ENCODE measurements at places on chromosomes 11 and 22. TPM values are rescaled to one million over a fixed set of nuclear protein-coding genes. Genes with fewer than 3 reads are reported as not detected.

- no peak for DNase-seq
Measured at GRCh38 chr11:92458486-92458885, 233.9 kb downstream of the FAT3 start.

DNA sequence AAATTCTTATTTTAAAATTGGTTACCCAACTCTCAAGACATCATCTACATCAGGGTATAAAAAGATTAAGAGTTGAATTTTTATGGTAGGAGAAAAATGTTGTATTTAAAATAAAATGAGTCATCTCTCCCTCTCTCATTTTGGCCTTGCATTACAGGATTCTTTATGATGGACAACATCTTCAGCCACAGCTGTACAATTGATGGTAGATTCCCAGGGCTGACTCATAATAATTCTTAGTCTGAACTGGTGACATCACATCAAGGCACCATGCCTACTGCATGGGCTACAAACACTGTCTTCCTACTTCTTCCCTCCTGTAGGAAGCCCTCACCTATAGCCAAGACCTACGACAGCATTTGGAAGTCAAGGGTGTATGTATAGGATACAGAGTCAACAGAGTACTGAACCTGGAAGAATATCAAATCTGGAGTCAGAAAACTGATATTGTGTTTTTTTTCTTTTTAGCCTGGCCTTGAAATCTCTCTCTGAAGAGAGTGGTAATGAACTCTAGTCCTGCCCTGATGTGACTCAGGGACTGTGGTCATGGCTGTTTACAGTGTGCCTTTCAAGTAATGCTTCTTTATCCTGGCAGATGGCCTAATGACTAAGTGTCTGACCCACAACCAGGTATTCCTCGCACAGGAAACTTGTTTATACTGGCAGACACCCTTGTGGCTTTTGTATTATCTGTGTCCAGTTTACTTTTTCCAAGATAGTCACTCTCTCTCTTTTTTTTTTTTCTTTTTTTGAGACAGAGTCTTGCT is 32.5 kb downstream of the MRGPRX2 start:
- DNase-seq, result peak; percentile 55

DNA sequence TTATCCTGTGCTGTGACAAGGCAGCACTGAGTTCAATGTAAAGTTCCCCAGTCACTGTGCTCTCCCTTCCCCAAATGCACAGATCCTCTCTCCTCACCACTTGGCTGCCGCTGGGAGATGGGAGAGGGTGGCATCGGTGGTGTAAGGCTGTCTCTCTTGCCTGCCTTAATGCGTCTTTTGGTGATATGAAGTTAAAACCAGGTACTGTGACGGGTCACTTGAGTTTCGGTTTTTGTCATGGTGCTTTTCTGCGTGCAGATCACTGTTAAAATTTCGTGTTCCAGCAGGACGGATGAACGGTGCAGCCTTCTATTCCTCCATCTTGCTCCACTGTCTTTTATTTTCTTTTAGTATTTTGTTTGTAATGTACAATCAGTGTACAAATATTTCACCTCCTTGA is 18.6 kb downstream of the GLB1L2 start:
- no peak for DNase-seq

DNA sequence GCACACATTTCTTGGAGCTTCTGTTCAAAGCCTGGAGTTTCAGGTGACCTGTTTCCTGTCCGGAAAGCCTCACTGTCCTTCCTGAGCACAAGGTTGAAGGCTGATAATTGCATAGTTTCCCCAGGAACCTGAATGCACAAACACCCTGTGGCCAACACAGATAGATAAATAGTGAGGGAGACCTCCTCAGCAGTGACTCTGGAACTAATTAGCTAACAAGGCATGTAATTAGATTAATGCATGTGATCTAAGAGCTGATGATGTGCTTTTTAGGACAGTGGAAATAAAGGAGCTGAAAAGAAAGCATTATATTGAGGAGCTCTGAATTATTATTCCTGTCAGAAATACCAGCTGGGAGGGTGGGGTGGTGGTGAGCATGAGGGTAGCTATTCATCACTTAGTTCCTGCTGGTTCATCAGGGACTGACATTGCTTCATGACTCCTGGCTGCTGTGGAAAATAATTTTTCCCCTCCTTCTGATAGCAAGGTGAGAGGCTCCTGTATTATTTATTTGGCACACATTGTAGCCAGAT is 101.1 kb downstream of the NELL1 start:
- DNase-seq, result no peak

GRCh38 chr11:76161261-76161961 is 44.9 kb downstream of the WNT11 start:
- no peak for DNase-seq

DNA sequence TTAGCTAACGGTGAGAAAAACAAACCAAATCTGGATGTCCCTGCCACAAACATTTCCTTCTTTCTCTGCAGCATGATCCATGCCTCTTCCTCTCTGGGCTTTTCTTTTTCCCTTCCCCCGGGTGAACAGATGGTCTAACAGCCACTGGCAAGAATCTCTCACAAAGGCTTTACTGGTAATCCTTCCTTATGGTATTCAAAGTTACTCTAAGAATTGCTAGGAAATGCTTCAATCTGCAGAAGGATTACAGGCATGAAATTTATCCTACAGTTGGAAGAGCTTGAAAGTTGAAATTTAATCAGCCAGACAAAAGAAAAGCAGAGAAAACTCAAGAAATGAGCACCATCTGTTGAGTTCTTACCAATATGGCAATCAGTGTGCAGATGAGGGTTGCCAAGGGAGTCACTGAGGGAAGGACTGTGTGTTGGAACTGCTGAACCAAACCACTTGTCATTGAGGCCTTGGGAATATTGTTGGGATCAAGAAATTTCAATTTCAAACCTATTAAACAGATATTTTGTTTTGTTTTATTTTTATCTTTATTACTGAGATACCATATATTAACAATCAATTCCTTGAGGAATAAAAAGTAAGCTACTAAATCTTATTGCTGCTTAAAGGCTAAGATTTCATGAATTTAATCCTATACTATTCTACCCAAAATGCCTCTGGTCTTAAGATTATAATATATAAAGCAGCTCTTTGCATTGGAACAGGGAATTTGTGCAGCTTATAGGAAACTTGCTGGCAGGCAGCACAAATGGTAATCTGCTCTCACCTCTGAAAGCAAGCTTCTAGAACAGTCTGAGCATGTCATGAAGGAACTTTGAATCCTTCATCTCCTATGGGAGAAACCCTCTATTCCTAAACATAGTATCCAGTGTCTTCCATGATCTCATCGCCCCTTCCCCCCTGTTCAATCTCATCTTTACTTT is 29.7 kb upstream of the NDUFC2 start:
- no peak for DNase-seq

DNA sequence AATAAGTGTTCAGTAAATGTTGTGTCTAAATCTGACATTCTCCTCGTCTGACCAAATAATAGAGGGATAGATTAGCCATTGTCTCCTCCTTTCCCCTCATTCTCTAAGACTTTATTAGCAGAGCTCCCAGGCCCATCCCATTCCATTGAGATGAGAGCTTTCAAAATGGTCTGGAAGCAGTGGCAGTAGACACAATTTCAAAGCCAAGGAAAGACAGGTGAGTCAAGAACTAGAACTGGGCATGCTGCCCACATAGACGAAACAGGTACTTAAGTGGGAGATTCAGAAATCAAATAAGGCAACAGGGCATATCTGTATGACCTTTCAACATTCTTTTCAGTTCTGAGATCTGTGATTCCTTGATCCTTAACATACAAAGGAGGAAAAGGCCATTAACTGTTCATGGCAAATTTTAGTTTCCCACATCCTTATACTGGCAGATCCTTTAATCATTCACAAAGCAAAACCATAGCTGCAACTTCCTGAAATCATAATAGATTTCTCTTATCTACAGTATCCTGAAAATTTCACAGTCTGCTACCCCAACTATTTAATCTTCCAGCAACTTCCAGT is 96.6 kb upstream of the KCNA4 start:
- DNase-seq, result no peak

DNA sequence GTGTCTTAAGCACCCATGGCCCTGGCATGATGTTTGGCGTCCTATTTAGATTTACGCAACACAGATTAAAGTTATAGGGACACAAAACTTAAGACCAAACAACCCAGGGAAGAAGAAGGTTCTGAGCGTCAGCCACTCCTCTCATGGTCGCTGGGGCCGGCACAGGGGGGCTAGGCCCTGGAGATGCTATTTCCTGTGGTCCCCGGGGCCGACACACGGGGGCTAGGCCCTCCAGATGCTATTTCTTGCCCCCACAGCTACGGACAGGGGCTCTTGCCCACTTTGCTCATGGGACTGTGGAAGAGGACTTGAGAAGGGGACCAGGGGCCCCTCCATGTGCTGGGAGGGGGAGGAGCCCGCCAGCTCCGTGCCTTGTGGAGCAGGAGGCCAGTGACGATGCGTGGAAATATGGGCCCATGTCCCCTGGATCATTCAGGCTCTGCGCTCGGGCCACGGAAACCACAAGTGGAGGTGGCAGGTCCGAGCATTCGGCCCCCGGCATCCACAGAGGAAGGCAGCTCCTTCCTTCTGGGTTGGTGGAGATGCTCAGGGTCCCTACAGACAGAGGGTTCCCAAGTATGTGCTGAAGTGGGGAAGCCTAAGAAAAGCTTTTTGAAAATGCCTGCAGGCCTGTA is 711.1 kb downstream of the BRD1 start:
- no peak for DNase-seq

GRCh38 chr22:29206372-29207242 is 911 bp downstream of the EMID1 start:
- DNase-seq, result no peak

DNA sequence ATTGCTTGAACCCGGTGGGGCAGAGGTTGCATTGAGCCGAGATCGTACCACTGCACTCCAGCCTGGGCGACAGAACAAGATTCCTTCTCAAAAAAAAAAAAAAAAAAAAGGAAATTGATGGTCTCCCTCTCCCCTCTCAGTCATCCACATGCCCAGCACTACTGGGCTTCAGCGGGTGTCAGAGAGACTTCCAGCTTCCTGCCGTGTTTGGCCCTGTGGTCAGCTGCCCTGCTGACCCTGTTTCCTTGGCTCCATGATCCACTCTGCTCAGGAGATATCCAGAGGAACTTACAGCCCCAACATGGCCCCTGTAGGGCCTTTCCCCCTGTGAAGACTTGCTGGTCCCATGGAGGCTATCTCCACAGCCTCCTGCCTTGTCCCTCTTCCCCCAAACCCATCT is 6.1 kb upstream of the PNPLA3 start:
- no peak for DNase-seq

- peak; percentile 33 for DNase-seq
Measured at GRCh38 chr11:16217631-16218030, 138.7 kb downstream of the SOX6 start.

DNA sequence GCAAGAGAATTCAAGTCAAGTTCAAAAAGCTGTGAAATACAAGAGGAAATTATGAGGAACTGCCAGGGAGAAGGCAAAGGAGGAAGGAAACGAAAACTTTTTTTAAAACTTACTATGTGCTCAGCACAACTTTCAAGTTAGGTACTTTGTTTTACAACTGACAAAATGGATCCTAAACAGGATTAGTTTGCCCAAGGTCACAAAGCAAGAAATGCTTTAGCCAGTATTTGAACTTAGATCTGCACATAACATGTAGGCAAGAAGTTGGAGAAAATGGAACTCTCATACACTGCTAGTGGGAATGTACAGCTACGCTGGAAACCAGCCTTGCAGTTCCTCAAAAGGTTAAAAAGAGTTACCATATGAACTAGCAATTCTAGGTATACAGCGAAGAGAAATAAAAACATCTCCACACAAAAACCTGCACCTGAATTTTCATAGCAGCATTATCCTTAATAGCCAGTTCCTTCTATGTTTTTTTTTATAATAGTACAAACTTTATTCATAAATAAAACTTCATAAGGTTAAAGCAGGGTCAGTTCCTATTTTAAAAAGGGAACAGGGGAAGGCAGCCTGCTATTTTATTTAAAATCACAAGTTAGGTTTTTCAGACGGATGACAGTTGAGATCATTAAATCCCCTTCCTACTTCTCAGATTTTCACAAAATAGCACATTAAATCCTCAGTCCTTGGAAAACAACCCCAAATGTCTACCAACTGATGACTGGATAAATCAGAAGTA is 19.2 kb downstream of the DDX6 start:
- no peak for DNase-seq

DNA sequence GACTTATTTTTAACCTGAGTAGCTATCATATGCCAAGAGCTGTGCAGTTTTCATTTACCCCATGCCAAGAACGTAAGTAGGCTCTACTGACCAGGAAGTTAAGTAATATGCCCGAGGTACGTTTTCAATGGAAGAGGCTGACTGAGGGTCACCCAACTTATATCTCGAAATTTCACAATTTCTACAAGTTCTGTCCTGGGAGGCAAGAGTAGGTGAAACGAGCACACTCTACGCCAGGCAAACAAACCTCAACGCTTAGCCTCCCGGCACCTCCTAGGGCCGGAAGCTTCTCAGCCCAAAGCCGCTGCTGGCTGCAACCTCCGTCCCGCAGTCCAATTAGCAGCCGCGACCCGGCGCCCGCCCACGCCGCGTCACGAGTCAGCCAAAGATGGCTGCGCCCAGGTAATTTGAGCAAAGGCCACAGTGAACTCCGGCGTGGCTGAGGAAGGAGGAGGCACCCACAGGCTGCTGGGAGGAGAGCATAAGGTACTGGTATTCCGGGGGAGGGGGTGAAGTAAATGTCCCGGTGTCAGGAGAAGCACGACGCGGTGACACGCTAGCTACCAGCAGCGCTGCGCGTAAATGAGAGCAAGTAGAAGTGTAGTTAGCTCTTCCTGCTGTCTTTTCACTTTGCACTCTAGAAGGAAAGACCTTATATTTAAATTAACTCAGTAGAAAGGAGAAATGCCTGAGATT is at the start of gene TMEM126A:
TMEM126A (plus strand) TSS at position 364 of the 696 bp plus-strand sequence. CDS start 2,289 bp downstream, outside the sequence.
- peak; percentile 75 for DNase-seq

- DNase-seq, result no peak
Measured at GRCh38 chr11:35281169-35281688, 138.1 kb downstream of the SLC1A2 start.

DNA sequence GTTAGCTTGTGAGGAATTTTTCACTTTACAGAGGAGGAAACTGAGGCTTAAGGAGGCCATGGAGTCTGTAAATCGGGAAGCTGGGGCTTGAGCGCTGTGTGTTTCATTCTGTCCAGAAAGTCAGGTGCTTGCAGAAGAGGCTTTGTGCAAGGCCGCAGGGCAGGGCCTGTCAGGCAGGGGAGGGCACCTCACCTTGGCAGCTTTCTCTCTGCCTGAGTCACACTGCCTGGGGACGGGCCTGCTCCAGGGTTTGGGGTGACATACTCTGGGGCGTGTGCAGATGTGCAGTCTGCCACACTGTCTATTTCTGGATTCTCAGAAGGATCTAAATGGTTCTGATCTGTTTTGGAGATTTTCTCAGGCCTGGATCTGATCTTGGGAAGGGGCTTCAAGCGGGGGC is 8.4 kb downstream of the INCENP start:
- no peak for DNase-seq

SLC22A12 gene
- polyA plus RNA-seq, result not detected

PGM2L1 gene
- polyA plus RNA-seq, result 0.62 TPM

UBASH3B gene
- 27.2 TPM for polyA plus RNA-seq

POLR3H gene
- polyA plus RNA-seq, result 67.8 TPM

CD3D gene
- not detected for polyA plus RNA-seq

SLN gene
- polyA plus RNA-seq, result not detected

SERPING1 gene
- polyA plus RNA-seq, result 30.7 TPM

RIMBP3C gene
- 0.05 TPM for polyA plus RNA-seq

CABP7 gene
- polyA plus RNA-seq, result 0.06 TPM

MFRP gene
- not detected for polyA plus RNA-seq
